ENCODE measurements at places on chromosomes 12 and 14. TPM values are rescaled to one million over a fixed set of nuclear protein-coding genes. Genes with fewer than 3 reads are reported as not detected.

The CLEC9A gene
- total RNA-seq = not detected

The SERPINA1 gene
- total RNA-seq = 1.9 TPM

The PRH2 gene
- 0.64 TPM for total RNA-seq

The SYNDIG1L gene
- 0.73 TPM for total RNA-seq

The NPFF gene
- not detected for total RNA-seq

The HSPB8 gene
- 1.3 TPM for total RNA-seq

The SDSL gene
- 1.7 TPM for total RNA-seq

The KRT85 gene
- total RNA-seq = not detected

The IAPP gene
- total RNA-seq = not detected

The KRT3 gene
- total RNA-seq = not detected

The AVPR1A gene
- 1.9 TPM for total RNA-seq

The ABHD12B gene
- 0.18 TPM for total RNA-seq

The LMNTD1 gene
- 1.1 TPM for total RNA-seq

The KRT80 gene
- total RNA-seq = not detected

The AICDA gene
- not detected for total RNA-seq

The MMP19 gene
- 0.18 TPM for total RNA-seq

The MIP gene
- total RNA-seq = not detected

The LRRIQ1 gene
- 13.9 TPM for total RNA-seq

The PCED1B gene
- total RNA-seq = 0.27 TPM

The PRKAB1 gene
- 18.1 TPM for total RNA-seq

The LBHD2 gene
- not detected for total RNA-seq

The LRRC10 gene
- not detected for total RNA-seq

The FSCB gene
- total RNA-seq = 0.18 TPM

The GSC gene
- total RNA-seq = not detected

The ART4 gene
- total RNA-seq = 0.09 TPM

The FAM161B gene
- 19.1 TPM for total RNA-seq

The PAH gene
- 1.2 TPM for total RNA-seq

The BICD1 gene
- 124 TPM for total RNA-seq

The STXBP6 gene
- 6.3 TPM for total RNA-seq

The C1QL4 gene
- total RNA-seq = 2.7 TPM

The GPR65 gene
- total RNA-seq = 0.18 TPM

The SLC5A8 gene
- 3.1 TPM for total RNA-seq

The RNASE7 gene
- total RNA-seq = not detected

The GALNT6 gene
- total RNA-seq = 1.5 TPM

The NOVA1 gene
- 132 TPM for total RNA-seq

The ZNF385A gene
- 1.7 TPM for total RNA-seq

The LRP6 gene
- 68.2 TPM for total RNA-seq

The SUDS3 gene
- 51.9 TPM for total RNA-seq

The TC2N gene
- 12.3 TPM for total RNA-seq

The ACVRL1 gene
- 12.3 TPM for total RNA-seq

The EXOC3L4 gene
- 0.36 TPM for total RNA-seq

The NUP37 gene
- 10.7 TPM for total RNA-seq

The DBX2 gene
- total RNA-seq = 0.73 TPM

The AHNAK2 gene
- 10.6 TPM for total RNA-seq

Measured in cerebellum (tissue), 4 donors.